ENCODE measurements at places on chromosomes 2 and 18. TPM values are rescaled to one million over a fixed set of nuclear protein-coding genes. Genes with fewer than 3 reads are reported as not detected.

DNA sequence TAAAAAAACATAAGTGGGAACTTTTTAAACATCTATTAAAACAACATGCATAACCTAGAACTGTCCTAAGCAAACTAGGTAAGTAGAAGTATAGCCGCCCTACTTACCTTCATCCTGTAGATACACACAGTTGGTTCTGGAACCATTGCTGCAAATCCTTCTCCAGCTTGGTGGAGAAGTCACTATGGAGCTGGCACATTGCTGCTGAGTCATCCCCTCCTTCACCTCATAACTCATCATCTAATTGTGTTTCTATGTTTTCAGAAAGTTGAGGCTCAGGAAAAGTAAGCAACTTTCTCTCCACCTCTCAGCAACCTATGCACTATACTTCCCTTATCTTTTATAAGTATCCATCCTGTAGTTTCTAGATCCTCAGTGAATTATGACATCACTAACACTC lies 269.8 kb upstream of the MMADHC start:
- H3K27me3 ChIP-seq = no peaks in the 10 kb centered on the region
- H3K4me1 ChIP-seq = no peaks in the 10 kb centered on the region
- no peaks in the 10 kb centered on the region for H3K36me3 ChIP-seq
- no peak overlapping the region for H3K4me3 ChIP-seq
- DNase-seq = no peak
- no peak overlapping the region for H3K27ac ChIP-seq

DNA sequence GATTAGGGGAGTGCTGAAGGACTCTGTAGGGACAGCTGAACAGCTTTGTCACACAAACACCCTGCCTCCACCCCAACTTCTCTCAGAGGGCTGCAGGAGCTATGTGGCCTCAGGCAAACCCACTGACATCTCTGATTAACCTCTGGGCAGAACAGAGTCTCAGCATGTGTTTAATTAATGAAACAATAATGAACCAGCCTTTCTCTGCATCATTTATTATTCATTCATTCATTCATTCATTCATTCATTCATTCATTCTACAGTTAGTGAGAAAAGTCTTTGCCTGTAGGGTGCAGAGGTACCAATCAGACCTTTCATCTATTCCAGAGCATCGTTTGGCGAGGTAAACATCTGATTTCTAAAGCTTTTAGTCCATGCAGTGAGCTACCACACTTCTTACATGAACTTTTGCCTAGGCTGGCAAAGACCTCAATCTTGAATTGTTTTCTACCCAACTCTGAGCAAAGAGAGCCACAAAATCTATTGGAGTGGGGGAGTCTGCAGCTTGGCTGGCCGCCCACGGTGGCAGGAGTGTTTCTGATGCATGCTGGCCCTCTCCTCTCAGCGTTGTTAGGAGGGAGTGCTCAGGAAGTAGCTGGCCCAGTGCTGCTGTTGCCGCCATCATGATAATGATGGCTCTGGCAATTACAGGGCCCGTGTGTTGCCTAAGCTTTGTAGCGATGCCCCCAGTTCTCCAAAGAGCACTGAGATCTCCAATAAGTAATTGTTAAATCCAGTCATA lies 198.9 kb downstream of the SMAD7 start:
- no peak for DNase-seq
- no peaks in the 10 kb centered on the region for H3K4me1 ChIP-seq
- H3K27me3 ChIP-seq = no peaks in the 10 kb centered on the region
- H3K36me3 ChIP-seq = peaks cover 2% of the 10 kb centered on the region
- no peak overlapping the region for H3K4me3 ChIP-seq

DNA sequence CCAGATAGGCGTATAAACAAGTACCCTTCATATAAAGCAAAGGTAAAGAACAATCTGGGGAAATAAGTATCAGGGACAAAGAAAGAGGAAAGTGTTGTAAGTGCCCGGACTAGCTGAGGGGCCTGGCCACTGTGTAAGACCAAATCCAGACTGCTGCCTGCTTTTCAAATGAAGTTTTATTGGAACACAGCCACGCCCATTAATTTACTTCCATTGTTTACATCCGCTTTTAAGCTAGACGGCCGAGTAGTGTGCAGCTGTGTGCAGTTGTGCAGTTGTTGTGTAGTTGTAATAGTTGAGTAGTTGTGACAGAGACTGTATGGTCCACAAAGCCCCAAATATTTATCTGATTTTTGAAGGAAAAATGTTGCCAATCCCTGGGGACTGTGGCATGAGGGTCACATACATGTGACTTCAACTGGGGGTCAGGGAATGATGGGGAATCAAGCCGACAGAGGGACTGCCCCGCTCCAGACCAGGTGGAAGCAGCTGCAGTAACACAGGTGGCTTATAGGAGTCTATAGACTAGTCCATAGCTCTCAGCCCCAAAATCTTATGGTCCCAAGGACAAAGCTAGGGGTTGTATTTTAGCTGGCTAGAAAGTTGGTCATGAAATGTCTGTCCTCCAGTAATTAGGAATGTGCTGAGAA lies 30.0 kb downstream of the FHL2 start:
- no peaks in the 10 kb centered on the region for H3K27me3 ChIP-seq
- no peak overlapping the region for H3K27ac ChIP-seq
- no peaks in the 10 kb centered on the region for H3K4me1 ChIP-seq
- no peak for DNase-seq
- H3K4me3 ChIP-seq = no peak overlapping the region
- no peaks in the 10 kb centered on the region for H3K36me3 ChIP-seq

DNA sequence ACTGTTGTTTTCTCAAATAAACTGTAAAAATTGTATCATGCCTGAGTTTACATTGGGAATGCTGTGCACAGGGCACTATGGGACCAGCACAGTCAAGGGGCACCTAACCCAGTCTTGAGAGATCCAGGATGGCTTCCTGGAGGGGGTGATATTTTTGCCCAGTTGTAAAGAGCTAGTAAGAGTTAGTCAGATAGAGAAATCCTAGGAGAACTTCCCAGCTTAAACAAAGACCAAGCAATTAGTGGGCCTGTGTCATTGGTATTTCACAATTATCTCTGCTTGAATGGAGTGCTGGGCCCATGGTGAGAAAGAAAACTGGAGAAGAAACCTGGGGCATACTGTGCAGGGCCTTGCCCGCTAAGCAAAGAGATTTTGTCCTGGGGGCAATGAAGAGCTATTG lies 12.2 kb downstream of the XDH start:
- no peak for DNase-seq
- H3K27me3 ChIP-seq = no peaks in the 10 kb centered on the region
- H3K4me3 ChIP-seq = no peak overlapping the region

- DNase-seq = no peak
- no peaks in the 10 kb centered on the region for H3K36me3 ChIP-seq
- H3K4me1 ChIP-seq = no peaks in the 10 kb centered on the region
- H3K4me3 ChIP-seq = no peak overlapping the region
These were observed 202.5 kb upstream of the RBMS1 start for GRCh38 chr2:160696087-160696452.

- no peak for DNase-seq
- H3K4me3 ChIP-seq = no peak overlapping the region
- H3K4me1 ChIP-seq = peaks cover 2% of the 10 kb centered on the region
- H3K27ac ChIP-seq = peak overlapping the region; percentile 85
These were observed 184.2 kb upstream of the KLHL29 start for GRCh38 chr2:23200787-23201114.

GRCh38 chr2:39107724-39108273 lies 13.1 kb downstream of the SOS1 start:
- H3K4me3 ChIP-seq = no peak overlapping the region
- H3K27ac ChIP-seq = no peak overlapping the region
- no peaks in the 10 kb centered on the region for H3K27me3 ChIP-seq
- H3K36me3 ChIP-seq = no peaks in the 10 kb centered on the region
- peaks cover 7% of the 10 kb centered on the region for H3K4me1 ChIP-seq
- DNase-seq = no peak

Gene CXCR2
- 0.47 TPM for total RNA-seq

Gene CFAP221
- total RNA-seq = 3.1 TPM

Gene IKZF2
- 3.9 TPM for total RNA-seq

Gene GREB1L
- total RNA-seq = 3.7 TPM

Gene PDCD1
- 0.37 TPM for total RNA-seq

All from liver (tissue), 10 donors.